Vagina (tissue), 2 donors: ENCODE measurements at places on chromosomes 1 and 21. TPM values are rescaled to one million over a fixed set of nuclear protein-coding genes. Genes with fewer than 3 reads are reported as not detected.

The PADI2 gene
- 0.98 TPM for total RNA-seq

DNA sequence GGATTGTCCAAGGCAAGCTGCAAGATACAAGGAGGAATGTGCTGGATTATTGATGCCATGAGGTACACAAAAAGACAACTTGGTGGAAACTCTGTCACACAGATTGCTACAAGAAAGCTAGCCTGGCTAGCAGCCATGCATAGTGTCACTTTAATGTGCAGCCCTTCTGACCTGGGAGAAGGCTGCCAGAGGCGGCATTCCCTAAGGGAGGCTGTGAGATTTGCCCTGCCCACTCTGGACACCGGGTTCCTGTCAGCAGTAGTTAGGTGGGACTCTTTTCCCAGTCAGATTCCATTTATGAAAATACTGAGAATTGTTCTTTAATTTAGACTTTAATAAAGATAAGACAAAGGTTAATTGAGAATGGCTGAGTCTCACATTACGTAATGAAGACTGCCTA, 47.8 kb upstream of the SYT6 start:
- H3K27me3 ChIP-seq = no peaks in the 10 kb centered on the region
- no peak for DNase-seq
- H3K27ac ChIP-seq = no peak overlapping the region
- H3K4me3 ChIP-seq = no peak overlapping the region
- H3K36me3 ChIP-seq = no peaks in the 10 kb centered on the region

GRCh38 chr1:5962265-5963105, 29.7 kb downstream of the NPHP4 start:
- H3K4me1 ChIP-seq = no peaks in the 10 kb centered on the region
- no peak overlapping the region for H3K4me3 ChIP-seq
- no peak overlapping the region for H3K27ac ChIP-seq
- no peaks in the 10 kb centered on the region for H3K27me3 ChIP-seq

- no peaks in the 10 kb centered on the region for H3K36me3 ChIP-seq
- H3K27ac ChIP-seq = no peak overlapping the region
- no peak overlapping the region for H3K4me3 ChIP-seq
- DNase-seq = no peak
- H3K27me3 ChIP-seq = no peaks in the 10 kb centered on the region
- no peaks in the 10 kb centered on the region for H3K4me1 ChIP-seq
These were observed 154.2 kb upstream of the DAB1 start for GRCh38 chr1:57578099-57578498.
